AG04450 (cell line): ENCODE measurements at places on chromosomes 12 and 14.

DNA sequence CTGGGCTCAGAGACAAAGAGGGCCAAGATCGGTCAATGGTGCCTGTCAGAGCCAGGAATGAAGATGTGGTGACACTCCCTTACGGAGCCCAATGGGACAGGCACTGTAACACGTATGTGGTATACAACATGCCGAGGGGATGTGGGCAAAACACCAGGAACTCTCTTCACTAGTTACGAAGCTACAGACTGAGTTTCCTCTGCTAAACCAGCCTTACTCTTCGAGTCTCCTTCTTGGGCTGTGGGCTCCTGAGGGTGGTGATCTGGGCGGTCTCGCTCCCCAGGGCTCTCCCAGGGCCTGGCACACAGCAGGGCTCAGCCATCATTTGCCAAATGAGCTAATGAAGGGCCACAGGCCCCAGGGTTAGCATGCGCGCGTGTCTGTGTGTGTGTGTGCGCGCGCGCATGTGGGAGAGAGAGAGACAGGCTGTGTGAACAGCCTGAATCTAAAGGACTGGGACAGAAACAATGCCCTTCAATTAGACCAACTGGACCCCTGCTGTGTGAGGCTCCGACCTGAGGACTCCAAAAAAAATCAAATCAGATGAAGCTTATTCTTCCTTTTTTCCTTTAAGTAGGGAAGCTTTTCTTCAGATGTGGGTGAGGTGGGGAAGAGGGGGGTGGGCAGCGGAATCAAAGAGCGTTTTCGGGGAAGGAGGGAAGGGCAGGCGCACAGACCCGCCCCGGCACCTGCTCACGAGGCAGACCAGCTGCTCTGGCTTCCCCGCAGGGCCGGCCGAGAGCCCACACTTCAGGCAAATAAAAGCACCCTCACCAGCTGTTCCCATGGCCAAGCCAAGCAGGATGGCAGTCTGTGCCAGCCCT lies 42.5 kb downstream of the CCDC88C start:
- no peak for DNase-seq

DNA sequence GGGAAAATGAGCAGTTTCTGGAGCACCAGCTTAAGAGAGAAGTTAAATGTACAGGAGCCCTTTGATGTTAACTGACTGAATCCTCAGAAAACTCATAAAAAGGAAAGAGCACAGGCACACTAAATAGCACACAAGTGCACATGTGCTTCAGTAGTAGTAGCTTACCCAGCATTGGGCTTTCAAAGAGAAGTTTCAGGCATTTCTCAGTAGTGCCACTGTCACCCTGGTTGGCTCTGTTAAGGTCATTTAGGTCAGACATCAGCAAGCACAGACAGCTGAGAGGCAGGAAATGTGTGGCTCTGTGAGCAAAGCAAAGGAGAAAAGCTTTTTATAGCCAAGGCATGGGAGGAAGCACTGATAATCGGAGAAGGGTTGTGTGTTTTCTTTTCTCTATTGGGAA lies 96.3 kb upstream of the HIF1A start:
- DNase-seq = no peak

- DNase-seq = no peak
These were observed 187.0 kb upstream of the FOXN3 start for GRCh38 chr14:89603938-89604480.

DNA sequence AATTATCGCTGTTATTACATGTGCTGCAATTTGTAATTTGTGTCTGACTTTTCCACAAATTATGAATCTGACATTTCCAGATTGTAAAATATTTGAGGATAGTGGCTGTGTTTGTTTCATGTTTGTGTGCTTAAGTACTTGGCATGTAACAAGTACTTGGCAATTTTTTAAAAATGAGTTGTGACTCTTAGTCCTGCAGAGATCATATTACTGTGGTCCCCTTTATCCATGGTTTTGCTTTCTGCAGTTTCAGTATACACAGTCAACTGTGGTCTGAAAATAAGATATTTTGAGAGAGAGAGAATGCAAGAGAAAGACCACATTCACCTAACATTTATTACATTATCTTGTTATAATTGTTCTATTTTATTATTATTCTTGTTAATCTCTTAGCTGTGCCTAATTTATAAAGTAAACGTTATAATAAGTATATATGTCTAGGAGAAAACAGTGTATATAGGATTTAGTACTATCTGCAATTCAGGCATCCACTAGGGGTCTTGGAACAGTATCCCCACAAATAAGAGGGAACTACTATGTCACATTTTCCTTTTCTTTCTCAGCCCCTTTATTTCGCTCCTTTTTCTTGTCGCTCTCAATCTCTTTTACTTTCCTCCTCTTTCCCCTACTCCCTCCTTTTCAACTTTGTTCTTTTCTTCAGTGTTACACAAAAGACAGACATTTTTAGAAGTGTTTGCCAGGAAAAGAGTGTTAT lies 176.1 kb downstream of the FUT8 start:
- no peak for DNase-seq

- DNase-seq = no peak
These were observed 3.4 kb downstream of the CCER1 start for GRCh38 chr12:90951432-90952105.

DNA sequence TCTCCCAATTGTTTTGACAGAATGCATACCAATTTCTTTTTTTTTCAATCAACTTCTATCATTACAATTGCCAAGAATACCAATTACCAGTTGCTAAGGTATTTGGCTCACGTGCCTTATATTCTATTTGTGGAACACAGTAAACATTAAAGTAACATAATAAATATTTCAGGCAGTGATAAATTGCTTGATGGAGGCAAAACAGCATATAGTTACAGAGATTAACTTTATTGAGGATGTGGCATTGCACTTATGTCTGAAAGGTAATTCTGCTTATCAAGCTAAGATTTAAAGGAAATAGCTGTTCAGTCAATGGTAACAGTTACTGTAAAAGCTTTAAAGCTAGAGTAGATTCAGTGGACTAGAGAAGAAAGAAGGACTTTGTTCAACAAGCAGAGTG lies 1107.8 kb downstream of the FSCB start:
- DNase-seq = no peak

- peak; percentile 65 for DNase-seq
These were observed 175.3 kb downstream of the TSPAN9 start for GRCh38 chr12:3252450-3252891.
